ENCODE measurements at places on chromosomes 11 and 22.

DNA sequence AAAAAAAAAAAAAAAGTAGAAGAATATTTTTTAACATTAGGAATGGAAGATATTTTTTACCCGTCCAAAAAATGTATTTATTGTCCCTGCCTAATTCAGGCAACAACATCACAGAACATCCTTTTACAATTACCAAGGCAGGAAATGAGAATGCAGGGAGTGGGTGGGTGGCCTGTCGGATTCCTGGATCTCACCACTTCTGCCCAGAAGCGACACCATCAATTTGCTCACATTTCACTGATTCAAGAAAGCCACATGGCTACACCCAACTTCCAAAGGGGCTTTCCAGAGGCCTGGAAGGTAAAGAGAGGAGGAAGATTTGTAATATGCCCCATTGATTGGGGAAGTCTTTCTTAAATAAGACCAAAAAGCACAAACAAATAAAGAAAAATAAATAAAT lies 93.8 kb upstream of the CLPB start:
- DNase-seq, result no peak

GRCh38 chr11:34280945-34281872 lies 76.6 kb downstream of the ABTB2 start:
- DNase-seq, result no peak

GRCh38 chr11:65492637-65493366 lies 6.0 kb upstream of the MALAT1 start:
- DNase-seq, result no peak

GRCh38 chr11:106480581-106481190 lies 403.2 kb downstream of the AASDHPPT start:
- DNase-seq, result no peak
